ENCODE measurements at places on chromosomes 11 and 22.
A peak's percentile ranks its signal among the peaks of the same experiment; 100 is the strongest.

DNA sequence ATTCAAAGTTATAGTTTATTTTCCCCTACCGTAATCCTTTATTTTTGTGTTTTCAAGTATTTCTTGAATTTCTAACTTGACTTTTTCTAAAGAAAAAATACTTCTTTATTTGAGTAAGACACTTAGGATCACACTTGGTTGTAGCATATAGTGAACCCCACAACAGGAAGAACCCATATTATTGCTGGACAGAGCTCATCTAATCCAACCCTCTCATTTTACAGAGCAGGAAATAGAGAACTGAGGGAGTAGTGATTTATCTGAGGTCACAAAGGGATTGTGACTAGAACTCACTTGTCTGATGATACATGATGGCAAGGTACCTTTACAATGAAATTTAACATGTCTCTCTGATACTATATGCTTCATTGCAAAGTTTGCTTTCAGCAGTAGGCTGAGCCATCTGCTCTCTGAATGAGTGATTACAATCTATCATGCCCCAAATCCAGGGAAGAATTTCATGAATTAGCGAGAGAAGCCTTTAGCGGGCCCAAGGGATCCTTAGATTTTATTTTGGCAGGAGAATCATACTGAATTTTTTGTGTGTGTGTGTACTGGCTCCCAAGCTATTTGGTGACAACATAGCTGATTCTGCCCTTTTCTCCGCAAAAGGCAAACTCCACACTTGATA, 9.8 kb downstream of the SLC17A6 start:
- no peak for DNase-seq

GRCh38 chr22:35930933-35931332, 97.7 kb downstream of the RBFOX2 start:
- no peak for DNase-seq

DNA sequence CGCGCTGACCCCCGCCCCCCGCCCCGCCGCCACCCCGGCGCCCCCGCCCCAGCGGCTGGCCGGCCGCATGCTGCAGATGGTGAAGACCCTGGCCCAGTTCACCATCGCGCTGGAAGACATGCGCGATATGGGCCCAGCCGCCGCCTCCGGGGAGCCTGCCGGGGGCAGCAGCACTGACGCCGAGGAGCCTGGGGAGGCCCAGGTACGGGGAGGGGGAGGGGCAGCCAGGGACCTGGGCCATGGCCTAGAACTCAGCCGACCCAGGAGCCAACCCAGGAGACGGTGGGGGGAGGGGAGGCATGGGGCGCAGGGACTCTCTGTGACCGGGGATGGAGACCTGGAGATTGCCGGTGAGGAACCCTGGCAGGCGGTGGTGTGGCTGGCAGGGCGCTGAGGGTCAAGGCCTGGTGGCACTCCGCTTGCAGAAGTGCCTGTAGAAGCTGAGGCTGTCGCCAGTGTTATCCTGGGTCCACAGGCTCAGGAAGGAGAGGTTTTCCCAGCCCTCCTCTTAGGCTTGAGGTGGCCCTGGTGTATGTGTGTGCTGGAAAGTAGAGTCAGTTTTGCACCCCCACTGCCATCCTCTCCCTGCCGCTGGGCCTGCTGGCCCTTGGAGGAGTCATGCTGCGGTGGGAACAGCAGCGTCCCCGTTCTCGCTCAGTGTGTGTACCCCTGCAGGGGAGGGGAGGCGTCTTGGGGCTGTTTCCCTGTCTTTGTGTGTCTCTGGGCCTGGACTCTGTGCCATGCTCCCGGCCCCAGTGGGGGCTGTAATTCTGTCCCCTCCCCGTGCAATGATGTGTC, 32.9 kb upstream of the RELT start:
- DNase-seq, result no peak

GRCh38 chr11:2570841-2571597, 126.2 kb downstream of the KCNQ1 start:
- no peak for DNase-seq

- DNase-seq, result no peak
Observed at GRCh38 chr11:46808799-46809431, 37.2 kb downstream of the CKAP5 start.

DNA sequence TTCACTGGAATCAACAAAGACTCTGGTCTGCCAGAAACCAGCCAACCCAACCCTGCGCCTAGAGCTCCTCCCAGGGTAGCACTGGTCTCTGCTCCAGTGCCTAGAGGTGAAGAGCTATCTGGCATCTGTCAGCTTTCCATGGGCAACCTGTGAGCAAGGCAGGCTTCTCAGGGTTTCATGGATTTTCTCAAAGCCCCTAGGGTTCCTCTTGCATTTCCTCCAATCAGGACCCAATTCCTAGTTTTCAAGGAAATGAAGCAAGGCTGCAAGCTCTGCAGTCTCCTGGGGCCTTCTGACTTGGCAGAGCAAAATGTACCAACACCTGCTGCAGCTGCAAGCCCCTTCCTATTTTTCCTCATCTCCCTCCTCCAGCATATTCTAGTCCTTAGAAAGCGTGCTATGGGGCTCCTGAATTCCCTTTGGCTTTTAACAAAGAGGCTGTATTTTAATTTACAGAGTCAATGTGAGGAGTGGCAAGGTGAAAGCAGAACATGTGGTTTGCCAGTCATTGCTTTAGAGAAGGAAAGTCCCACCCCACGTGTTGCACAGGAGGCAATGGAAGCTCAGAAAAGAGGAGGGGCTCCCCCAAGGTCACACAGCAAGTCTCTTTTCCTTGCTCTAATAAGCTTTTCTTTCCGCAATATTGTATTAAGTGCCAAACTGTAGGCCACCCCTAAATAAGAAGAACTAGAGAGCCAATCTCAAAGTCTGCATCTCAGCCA, 33.0 kb upstream of the RIC3 start:
- DNase-seq, result no peak

- DNase-seq, result no peak
Observed at GRCh38 chr22:45072322-45072903, 62.6 kb upstream of the PHF21B start.

- no peak for DNase-seq
Observed at GRCh38 chr11:128688896-128689546, 4.9 kb upstream of the FLI1 start.

GRCh38 chr11:62546929-62547625, 471 bp upstream of the AHNAK start:
- no peak for DNase-seq

DNA sequence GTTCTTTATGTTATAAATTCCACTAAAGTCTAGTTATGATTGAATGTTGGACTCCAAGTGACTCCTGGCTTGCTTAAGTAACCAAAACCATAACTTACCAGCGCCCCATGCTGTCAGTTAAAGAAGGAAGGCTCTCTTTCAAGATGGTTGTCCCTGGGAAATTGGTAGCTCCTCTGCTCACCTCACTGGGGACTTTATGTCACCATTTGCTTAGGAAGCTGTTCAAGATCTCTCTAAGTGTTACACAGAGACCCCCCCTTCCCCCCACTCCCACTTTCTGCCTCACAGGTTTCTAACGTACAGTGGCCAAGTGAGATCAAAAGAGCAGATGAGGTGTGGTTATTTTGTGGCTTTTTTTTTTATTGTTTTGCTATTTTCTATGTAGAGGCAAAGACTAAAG, 301.8 kb downstream of the AASDHPPT start:
- DNase-seq, result no peak

- DNase-seq, result no peak
Observed at GRCh38 chr11:122360875-122361274, 244.9 kb upstream of the BLID start.

GRCh38 chr22:39514373-39514973, 5.9 kb upstream of the ATF4 start:
- no peak for DNase-seq

DNA sequence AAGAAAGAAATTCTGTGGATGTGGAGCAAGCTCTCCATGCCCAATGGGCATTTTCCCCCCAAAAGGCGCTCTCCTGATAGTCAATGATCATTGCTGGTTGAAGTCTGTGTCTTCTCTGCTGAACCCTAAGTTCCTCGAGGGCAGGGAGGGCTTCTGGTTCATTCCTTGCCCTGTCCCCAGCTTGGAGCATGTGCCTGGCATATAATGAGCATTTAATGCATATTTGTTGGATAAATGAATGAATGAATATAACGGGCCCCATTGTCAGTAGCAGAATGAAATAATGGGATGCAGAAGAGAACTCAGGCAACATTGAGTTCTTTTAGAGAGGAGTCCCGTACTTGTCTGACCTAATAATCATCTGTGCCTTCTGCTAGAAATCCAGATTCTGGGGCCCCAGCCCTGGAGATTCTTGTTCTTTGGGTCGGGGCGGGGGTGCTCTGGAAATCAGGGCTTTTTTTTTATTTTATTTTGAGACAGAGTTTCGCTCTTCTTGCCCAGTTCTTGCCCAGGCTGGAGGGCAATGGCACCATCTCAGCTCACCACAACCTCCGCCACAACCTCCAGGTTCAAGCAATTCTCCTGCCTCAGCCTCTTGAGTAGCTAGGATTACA, 64.4 kb downstream of the CD82 start:
- no peak for DNase-seq

DNA sequence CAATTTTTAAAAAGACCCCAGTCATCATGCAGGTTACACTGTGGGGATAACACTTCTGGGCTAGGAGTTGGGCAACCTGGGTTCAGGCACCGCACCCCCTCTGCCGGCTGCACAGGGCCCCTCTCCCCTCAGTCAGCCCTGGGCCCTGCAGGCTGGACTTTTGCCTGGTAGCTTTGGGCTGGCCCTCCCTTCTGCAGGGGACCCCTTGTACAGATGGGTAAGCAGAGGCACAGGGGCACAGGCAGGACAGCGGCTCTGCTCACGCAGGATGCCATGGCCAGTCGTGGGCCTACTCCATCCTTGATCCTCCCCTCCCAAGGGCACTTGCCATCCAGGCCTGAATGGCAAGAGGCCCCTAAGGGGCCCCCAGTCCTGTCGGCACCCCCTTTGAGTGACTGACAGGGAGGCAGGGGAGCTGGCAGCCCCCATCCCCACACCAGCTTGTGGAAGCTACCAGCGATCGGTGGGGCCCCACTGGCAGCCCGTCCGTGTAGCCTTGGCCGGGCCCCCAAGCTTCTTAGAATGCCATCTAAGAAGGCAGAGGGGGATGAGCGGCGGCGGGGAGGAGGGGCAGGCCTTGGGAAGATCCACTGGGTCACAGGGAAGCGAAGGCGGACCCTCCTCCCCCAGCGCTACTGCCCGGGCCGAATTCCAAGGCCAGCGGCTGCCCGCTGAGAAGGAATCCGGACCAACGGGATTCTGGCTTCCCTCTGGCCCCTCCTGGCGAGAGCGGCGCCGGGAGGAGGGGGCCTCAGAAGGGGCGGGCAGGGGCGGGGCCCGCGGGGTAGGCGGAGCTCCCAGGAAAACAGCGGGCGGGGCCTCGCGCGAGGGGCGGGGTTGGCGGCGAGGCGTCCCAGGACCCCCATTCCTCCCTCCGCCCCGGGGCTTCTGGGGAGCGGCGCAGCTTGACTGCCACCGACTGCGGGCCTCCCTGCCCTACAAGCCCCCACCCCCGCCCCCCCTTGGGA, 6.8 kb upstream of the CHKA start:
- DNase-seq, result no peak

GRCh38 chr11:23097891-23098290, 237.6 kb upstream of the CCDC179 start:
- no peak for DNase-seq

DNA sequence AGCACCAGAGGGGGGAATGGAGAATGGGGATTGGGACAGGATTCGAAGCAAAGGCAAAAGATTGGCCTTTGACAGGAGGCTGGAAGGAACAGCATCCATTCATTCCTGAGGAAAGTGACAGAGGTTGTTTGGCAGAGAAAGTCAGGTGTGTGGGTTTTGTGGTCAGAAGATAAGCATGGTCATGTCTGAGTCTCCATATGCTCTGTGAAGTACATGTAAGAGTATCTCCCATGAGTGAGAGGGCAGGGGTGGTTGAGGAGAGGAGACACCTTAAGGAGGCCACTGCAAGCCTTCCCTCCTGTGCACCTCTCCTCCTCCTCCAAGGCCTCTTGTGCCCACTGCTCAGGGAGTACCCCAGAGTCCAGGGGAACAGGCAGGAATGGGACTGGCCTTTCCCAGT, 1.9 kb upstream of the NLRP10 start:
- no peak for DNase-seq

GRCh38 chr11:113148652-113149051, 165.7 kb upstream of the TTC12 start:
- no peak for DNase-seq

GRCh38 chr11:119525180-119525866, 102.4 kb upstream of the THY1 start:
- no peak for DNase-seq

- DNase-seq, result no peak
Observed at GRCh38 chr11:106728859-106729258, 289.4 kb downstream of the GUCY1A2 start.

DNA sequence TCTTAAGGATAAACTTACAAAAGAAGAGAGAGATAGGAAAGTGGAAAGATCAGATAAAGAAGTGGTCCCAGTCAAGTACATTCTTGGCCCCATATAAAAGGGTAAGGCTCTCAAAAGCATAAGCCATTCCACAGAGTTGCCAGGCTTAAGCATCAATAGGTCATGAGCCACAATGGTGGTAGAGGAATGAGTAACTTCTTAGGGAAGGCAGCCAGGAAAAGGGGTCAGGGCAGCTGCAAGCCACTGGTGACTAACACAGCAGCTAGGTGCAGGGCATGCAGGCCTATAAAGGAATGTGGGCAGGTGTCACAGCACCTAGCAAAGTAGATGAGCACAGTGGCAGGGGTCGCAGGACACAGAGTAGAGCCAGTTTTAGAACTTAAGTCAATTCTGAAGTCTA, 302.6 kb upstream of the FAT3 start:
- DNase-seq, result no peak

- DNase-seq, result no peak
Observed at GRCh38 chr11:123640677-123641494, 13.5 kb downstream of the SCN3B start.

- DNase-seq, result no peak
Observed at GRCh38 chr11:3615998-3616397, 25.8 kb downstream of the ART5 start.

GRCh38 chr11:27234043-27234668, 128.9 kb downstream of the CCDC34 start:
- peak; percentile 81 for DNase-seq

- DNase-seq, result no peak
Observed at GRCh38 chr11:120694726-120695125, 183.2 kb downstream of the GRIK4 start.

DNA sequence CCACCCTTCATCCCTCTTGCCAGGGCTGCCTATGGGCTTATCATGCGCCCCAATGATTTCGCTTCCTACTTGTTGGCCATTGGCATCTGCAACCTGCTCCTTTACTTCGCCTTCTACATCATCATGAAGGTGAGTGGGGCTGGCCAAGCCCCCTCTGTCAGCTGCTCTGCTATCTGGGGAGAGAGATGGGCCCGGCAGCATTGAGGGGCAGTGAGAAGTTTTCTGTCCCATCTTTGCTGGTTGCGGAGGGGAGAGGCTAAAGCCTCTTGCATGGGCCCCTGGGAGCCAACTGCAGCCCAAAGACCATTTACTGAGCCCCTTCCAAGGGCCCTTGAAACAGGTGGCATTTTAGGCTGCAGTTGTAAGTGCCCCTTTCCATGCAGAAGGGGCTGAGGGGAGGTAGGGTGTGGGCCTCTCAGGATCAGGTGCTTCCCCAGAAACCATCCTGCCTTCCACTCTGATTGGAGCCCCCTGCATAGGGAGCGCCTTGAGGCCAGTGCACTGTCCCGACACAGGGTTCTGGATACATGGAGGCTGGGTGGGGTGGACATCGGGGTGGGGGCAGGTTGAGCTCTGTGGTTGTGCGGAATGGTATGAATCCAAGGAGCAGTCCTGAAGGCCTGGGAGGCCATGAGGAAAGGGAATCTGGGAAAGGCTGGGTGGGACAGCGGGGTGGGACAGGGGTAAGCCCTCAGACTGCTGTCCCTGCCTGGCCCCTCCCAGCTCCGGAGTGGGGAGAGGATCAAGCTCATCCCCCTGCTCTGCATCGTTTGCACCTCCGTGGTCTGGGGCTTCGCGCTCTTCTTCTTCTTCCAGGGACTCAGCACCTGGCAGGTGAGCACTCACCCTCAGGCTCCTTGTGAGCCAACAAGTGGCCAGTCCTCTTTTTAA, 5.8 kb upstream of the TAGLN start:
- no peak for DNase-seq
